ENCODE measurements at places on chromosomes 2 and 18. TPM values are rescaled to one million over a fixed set of nuclear protein-coding genes. Genes with fewer than 3 reads are reported as not detected.

ACTG2 gene
- 0.23 TPM for total RNA-seq

FAM168B gene
- total RNA-seq: 86.4 TPM

NEU2 gene
- total RNA-seq: not detected

CKAP2L gene
- 15.9 TPM for total RNA-seq

MBP gene
- 19.6 TPM for total RNA-seq

MROH2A gene
- total RNA-seq: 0.26 TPM
